ENCODE measurements at places on chromosomes 6 and 20.

DNA sequence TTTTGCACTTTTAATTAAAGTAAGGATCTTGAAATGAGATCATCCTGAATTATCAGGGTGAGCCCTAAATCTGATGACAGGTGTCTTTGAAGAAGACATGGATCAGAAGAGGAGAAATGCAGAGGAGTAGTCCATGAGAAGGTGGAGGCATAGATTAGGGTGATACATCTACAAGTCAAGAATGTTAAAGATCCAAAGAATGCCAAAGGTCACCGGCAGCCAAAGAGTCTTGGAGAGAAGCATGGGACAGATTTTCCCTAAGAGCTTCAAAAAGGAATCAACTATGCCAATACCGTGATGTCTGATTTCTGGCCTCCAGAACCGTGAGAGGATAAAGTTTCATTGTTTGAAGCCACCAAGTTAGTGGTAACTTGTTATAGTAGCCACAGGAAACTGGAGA lies 59.0 kb upstream of the THEMIS start:
- no peak for DNase-seq

DNA sequence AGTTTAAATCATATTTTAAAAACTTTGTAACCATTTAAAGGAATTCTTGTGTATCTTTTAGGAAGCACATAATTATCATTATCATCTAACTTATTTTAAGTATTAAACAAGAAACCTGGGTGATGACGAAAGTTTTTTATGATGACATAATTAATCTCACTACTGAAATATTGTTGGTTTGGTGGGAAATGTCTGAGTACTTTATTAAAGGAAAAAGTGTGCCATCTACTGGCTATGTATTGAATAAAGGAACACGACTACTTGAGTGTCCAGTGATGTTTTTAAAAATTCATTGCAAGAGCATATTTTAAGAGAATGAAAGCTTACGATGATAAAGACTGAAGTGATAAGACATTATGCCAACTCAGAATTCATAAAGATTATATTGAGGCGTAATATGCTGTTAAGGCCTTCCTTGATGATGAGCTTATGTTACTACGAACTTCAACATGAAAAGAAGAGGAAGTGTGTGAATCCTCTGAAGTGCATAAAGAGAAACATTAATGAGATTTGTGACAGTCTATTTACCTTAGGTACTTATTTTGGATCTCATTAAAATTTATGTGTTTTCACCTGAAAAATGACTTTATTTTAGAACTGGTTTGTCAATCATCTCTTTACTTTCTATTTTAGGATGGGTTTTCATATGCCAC lies 12.0 kb upstream of the TRMT11 start:
- no peak for DNase-seq

GRCh38 chr6:132952986-132953385 lies 138.6 kb downstream of the RPS12 start:
- no peak for DNase-seq

GRCh38 chr6:144460327-144461095 lies 175.4 kb downstream of the UTRN start:
- no peak for DNase-seq

- peak; percentile 42 for DNase-seq
These were observed 123.3 kb upstream of the SLC2A12 start for GRCh38 chr6:134175532-134176263.

- no peak for DNase-seq
These were observed 122.5 kb upstream of the BTBD3 start for GRCh38 chr20:11795071-11795615.

DNA sequence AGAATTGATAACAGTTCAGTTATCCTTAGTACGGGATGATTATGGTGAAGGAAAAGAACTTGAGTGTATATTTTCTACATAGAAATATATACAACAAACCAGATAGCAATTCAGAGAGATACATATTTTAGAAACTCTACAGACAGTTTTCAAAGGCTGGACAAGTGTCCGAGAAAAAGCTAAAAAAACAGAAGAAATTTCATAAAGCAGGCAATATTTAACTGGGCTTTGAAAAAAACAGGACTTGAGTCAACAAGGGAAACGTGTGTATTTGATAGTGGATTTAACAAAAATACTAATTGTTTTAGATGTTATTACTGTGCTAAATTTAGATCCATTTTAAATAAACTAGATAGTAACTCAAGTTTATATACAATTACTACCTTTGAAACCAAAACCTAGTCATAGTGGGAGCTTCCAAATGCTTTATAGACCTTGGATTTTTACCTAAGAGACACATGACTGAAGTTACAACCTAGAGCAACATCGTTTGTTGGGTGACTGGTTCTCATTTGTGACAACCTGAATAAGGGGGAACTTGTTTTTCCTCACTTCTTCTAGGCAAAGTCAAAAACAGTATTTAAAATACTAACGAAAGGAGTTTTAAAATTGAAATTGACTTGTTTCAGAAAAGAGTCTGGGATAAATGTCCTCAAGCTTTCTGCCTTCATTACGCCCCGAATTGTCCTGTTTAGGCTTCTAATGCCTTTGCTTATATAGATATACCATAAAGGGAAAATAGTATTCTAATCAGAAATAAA lies 116.7 kb upstream of the PRSS16 start:
- DNase-seq = no peak
